G401 (cell line): ENCODE measurements at places on chromosomes 4 and X. TPM values are rescaled to one million over a fixed set of nuclear protein-coding genes. Genes with fewer than 3 reads are reported as not detected.

Gene PRRG3
- total RNA-seq, result not detected in 2 replicates

Gene SORBS2
- 16.3 and 39.7 TPM in 2 replicates for total RNA-seq

Gene DIPK2B
- not detected in 2 replicates for total RNA-seq

- no peak for DNase-seq
These were observed 230.6 kb upstream of the SPRY1 start for GRCh38 chr4:123166023-123166422.

- no peak for DNase-seq
These were observed 2.3 kb upstream of the PHOX2B start for GRCh38 chr4:41750626-41751448.
